OCI-LY7 (cell line): ENCODE measurements at places on chromosomes 6 and 20.
A peak's percentile ranks its signal among the peaks of the same experiment; 100 is the strongest.

DNA sequence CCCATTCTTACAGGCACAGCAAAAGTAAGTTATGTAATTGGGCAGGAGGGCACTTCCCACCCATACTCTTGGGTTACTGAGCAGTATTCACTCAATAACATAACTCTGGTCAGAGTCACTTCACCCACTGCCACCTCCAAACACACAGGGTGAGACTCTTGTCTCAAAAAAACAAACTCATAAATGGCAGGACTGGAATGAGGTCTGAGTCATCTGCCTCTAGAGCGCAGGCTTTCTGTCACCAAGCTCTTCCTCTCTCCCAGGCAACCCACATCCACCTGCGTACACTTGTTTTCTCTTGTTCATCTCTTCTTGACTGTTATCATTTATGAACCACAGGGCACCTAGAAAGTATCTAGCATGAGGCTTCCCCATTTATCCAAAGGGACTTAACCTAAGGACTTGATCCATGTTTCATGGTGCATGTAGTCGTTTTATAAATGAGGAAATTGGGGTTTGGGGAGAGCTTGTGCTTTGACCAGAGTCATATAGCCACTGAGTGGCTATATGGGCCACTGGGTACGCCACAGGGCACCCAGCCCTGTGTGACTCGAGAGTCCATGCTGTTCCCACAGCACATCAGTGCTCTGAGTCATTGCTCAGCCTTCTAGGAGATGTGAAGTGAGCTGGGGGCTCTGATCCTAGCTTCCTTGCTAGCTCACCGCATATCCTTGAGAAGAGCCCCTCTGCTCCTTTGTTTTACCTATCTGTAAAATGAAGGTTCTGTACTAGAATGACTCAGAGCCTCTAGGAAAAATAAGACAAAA is 22.4 kb downstream of the C20orf173 start:
- no peak for DNase-seq

GRCh38 chr6:161745594-161746141 is 471.8 kb upstream of the AGPAT4 start:
- no peak for DNase-seq

DNA sequence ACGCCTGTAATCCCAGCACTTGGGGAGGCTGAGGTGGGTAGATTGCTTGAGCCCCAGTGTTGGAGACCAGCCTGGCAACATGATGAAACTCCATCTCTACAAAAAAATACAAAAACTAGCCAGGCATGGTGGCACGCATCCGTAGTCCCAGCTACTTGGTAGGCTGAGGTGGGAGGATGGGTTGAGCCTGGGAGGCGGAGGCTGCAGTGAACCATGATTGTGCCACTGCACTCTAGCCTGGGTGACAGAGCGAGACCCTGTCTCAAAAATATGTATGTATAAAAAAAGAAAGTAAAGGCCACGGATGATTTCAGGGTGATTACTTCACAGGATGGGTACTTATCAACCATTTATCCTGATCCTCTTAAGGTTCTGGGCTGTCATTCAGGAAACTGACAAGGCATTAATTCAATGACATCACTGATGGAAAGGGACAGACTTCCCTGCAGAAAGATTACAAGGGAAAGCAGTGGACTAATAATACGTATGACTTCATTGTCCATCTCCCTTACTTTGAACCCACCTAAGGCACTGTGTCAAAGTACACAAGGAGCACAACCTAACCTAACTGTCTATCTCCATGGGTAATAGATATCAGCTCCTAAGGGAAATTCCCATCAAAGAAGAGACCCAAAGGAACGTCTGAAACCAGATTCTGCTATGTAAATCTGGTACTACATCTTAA is 61.2 kb downstream of the ZMYND8 start:
- DNase-seq = no peak

- DNase-seq = no peak
Observed at GRCh38 chr20:43917380-43917779, 2.7 kb downstream of the TOX2 start.

GRCh38 chr20:1888796-1889463 is 6.3 kb upstream of the SIRPA start:
- DNase-seq = no peak

DNA sequence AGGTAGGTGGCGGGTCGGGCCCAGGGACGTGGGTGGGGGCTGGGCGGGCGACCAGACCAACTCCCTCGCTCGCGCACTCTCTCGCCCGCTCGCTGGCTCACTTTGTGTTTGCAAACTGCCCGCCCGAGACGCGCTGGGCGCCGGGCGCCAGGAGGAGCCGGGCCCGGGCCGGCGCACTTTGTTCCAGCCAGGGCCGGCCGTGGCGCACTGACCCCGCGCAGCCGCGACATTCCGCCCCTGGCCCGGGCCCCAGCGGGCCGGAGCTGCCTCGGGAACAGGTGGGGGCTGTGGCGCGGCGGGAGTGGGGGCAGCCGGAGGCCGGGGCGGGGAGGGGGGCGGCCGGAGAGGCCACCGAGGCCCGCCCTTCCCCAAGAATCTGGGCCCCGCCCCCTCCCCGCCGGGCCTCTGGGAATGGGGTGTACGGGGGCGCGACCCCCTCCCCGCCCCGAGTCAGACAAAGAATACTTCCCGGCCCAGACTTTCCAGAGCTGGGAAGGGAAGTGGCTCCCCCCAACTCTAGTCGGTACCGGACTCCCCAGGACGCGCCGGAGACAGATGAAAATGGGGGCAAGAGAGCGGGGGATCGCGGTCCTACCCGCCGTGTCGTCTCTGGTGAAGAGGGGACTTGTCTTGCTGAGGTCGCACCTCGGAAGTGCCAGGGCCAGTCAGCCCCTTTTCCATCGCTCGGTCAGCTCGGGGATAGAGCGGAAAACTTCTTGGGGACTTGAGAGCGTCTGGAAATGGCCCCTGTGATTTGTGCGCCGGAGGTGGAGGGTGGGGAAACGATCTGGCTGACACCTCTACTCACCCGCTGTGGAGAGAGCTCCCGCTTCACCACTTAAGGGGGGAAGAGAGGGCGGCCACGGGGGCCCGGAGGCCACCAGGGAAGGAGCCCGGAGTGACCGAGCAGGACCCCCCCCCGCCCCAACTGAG is 951 bp downstream of the FOXP4 start:
- peak; percentile 58 for DNase-seq

DNA sequence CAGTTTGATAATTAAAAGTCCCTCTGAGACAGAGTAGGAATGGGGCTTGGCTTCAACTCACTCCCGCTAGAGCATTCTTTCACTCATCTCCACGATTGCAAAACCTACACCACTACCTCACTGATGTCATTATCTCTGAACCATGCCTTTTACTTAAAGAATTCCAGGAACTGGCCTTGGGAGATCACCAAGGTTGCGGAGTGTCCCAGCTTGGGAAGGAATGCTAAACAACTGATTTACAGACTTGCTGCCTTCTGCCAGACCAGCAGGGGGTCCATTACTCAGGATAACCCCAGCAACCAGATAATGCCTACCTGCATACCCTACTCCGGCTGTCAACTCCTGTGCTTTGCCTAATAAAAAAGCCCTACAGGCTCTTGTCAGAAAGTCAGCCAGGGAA is 102.2 kb upstream of the RALGAPA2 start:
- no peak for DNase-seq

DNA sequence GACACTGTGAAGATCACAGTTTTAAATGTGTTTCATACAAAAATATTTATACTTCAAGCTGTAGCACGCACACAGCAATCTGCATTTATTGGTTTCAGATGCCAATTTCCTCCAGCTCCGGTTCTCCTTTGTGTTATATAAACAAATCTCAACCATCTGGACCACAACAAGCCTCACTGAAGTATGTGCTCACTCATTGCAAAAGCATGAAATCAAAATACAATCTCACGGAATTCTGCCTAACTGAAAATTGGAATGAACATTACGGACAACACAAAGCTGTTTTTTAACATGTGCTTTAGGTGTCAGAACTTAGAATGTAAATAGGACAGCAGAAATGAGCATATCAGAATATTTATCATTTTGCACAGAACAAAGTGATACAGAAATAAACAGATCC is 38.0 kb downstream of the RCAN2 start:
- no peak for DNase-seq

GRCh38 chr6:85476532-85476931 is 26.6 kb downstream of the NT5E start:
- no peak for DNase-seq

DNA sequence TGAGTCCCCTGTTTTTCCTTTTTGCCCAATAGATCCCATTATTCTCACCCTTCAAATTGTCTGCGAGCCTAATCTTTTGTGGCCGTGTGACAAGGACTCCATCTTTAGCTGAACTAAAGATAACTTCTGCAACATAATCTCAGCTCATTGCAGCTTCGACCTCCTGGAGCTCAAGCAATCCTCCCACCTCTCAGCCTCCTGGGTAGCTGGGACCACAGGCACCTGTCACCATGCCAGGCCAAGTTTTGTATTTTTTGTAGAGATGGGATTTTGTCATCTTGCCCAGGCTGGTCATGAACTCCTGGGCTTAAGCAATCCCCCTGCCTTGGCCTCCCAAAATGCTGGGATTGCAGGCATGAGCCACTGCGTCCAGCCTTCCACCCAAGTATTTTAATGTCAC is 161.0 kb downstream of the GJA1 start:
- DNase-seq = no peak

GRCh38 chr6:1997702-1998101 is 247.7 kb downstream of the GMDS start:
- DNase-seq = no peak

DNA sequence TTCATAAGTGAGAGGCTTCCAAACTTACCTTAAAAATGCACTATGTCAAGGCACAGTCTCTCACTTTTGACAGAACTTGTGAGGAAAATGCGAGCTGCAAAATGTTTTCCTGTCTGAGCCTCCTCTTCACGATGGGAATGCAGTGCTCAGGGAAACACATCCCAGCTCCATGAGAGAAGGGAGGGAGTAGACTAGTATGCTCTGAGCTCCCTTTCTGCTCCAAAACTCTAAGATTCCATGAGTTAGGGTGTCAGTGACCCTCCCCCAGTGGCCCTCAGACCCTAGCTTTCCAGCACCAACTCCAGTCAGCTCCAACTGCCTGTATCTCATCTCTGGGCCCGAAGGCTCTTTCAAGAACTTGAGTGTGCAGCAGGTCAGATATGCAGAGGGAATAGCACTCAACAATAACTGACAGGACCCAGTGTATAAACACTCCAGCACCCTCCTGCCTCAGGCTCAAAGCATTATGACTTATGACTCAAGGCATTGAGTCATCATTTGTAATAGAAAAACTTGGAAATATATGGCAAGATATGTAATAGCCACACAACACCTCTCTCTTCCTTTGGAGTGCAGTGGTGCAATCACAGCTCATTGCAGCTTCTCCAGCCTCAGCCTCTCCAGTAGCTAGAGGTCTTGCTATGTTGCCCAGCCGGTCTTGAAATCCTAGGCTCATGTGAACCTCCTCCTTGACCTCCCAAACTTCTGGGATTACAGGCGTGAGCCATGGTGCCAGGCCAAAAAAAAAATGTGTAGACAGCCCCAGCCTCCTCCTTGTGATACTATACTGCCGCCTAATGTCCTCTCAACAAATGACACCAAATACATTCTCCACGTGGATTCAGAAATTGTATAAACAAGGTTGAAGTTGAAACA is 16.7 kb upstream of the ENTPD6 start:
- peak; percentile 37 for DNase-seq

DNA sequence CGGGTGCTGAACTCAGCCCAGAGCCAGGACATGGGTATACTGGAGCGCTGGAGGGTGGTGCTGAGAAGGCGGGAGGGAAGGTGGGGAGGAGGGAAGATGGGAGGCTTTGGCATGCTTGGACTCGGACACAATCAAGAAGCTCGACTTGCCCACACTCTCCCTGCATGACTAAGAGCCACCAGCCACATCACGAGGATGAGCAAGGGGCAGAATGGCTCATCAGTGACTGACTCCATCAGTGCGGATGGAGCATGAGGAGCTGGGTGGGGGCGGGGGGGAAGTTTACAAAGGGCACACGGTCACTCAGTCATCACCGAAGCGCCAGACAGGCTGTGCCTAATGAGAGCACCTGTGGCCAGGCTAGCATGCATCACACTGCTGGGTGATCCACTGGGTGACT is 222.8 kb downstream of the KIF16B start:
- no peak for DNase-seq

- DNase-seq = peak; percentile 75
Observed at GRCh38 chr20:45052698-45053429, 48.1 kb downstream of the KCNS1 start.

DNA sequence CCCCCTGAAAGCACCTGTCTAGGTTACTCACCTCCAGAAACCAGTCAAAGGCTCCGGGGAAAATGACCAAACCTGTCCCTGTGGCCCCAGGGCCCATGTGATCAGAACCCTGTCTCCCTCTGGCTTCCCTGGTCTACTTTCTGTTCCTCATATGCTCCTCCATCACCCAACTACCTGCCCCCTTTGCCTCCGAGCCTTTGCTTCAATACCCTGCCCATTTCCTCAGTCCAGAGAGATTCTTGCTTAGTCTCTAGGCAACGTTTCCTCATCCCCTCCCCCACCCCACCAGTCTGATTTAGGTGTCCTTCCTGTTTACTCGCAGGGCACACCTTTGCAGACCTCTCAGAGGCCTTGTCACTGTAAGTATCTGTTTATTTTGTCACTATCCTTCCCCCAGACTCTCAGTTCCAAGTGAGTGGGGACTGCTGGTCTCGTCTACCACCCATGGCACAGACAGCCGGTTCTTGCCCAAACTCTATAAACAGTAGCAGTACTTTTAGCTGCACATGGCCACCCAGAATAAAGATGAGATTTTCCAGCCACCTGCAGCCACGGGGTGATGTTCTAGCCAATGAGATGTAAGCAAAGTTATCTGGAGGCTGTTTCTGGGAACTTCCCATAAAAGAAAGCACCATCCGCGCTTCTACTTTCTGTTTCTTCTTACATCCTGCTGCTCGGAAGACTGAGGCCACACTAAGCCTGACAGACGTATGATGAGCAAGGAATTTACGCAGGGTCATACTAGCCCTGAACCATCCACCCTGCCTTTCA is 13.3 kb downstream of the ELOVL5 start:
- peak; percentile 93 for DNase-seq
